Thoracic aorta (tissue), 2 donors: ENCODE measurements at places on chromosomes 12 and 14. TPM values are rescaled to one million over a fixed set of nuclear protein-coding genes. Genes with fewer than 3 reads are reported as not detected.

- no peak for DNase-seq
Observed at GRCh38 chr14:25757364-25757763, 707.4 kb upstream of the STXBP6 start.

- no peak for DNase-seq
Observed at GRCh38 chr12:50102646-50103309, 1.0 kb upstream of the GPD1 start.

- no peak for DNase-seq
Observed at GRCh38 chr12:2332236-2332635, 279.4 kb downstream of the CACNA1C start.

DNA sequence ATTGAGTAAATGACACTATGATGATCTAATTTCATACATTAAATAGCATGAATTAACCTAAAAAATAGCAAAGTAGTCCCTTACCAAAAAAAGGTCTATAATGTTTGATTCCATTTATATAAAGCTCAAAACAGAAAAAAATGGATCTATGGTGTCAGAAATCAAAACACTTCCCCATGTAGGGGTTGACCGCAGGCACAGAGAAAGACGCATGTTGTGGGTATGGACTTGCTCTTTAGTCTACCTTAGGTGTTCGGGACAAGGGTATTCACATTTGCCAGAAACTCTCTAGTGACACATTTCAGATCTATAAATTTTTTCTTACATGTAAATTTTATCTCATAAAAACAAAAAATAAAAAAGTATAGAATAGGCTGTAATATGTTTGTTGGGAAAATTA lies 1262.9 kb downstream of the TMEM121 start:
- DNase-seq = no peak

DNA sequence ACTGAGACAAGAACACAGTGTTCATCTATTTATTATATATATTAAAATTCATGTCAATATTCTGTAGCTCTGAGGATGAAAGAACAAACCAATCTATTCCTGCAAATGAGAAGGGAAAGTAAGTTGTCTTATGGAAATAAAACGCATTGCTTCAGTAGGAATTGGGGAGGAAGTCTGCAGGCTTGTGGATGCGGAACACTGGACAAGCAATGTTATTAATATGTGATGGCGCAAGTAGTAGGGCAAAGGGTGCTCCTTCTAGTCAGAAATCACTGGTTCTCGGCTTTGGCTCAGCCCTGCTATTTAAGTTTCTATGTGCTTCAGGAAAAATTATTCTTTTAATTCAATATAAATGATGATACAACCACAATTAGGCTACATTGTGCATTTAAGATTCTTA lies 28.8 kb upstream of the RAP1B start:
- no peak for DNase-seq

GRCh38 chr12:49041036-49041880 lies 19.3 kb downstream of the KMT2D start:
- DNase-seq = no peak

DNA sequence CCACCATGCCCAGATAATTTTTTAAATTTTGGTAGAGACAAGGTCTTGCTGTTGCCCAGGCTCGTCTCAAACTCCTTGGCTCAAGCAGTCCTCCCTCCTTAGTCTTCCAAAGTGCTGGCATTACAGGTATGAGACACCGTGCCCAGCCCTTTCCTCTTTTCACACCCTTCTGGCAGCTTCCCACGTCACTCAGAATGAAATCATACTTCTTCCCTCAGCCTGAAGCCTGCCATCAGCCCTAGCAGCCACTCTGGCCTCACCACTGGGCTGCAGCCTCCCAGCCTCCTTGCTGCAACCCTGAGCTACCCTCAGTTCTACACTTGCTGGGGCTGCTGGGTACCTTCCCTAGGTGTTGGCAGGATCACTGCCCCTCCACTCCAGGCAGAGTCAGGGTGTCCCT lies 18.2 kb downstream of the ANKRD9 start:
- DNase-seq = no peak

DNA sequence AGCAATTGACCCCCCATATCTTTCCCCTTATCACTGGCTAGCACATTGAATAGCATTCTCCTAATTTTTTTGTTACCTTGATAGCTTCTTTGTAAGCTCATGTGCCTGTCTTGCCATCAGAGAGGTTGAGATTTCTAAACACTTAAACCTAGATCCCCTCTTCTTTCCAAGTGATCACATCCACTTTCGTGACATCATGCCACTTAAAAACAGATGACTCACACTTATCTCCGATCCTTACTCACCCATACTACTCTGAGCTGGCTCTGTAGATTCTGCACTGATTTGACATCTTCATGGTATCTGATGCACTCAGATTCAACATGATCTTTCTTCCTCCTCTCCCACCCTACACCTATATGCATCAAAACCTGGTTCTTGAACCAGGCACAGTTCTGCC lies 10.5 kb downstream of the GPR137C start:
- no peak for DNase-seq

DNA sequence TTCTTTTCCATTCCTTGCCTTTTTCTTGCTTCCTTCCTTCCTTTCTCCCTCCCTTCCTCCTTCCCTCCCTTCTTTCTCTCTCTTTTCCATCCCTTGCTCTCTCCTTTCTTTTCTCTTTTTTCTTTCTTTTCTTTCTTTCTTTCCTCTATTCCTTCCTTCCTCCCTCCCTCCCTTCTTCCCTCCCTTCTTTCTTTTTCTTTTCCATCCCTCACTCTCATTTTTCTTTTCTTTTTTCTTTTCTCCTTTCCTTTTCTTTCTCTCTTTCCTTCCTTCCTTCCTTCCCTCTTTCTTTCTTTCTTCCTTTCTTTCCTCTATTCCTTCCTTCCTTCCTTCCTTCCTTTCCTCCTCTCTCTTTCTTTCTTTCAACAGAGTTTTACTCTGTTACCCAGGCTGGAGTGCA lies 35.1 kb upstream of the PPP4R3A start:
- no peak for DNase-seq

GRCh38 chr12:72031066-72031465 lies 92.4 kb downstream of the TPH2 start:
- no peak for DNase-seq

- DNase-seq = no peak
Observed at GRCh38 chr14:78709795-78710557, 539.8 kb downstream of the NRXN3 start.

DNA sequence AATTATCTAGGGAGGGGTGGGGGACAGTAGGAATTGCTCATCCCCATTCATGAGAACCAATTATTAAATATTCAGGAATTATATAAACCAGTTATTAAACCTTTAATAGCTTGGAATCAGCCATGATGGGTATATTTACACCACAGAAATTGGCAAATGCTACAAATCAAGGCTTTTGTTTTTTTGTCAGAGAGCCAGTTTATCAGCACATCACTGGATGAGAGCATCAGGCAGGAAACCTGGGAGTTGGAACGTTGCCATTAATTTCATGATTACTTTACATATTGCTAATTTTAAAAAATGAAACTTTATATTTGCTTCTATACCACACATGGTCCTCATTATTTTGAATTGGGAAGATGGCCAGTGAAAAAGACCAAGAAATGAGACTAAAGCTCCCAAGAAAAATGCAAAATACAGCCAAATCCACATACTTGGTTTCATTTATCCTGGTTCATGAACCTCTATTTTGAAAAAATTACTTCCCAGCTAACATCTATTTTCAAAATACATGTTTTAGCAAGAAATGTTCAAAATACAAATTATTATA lies 48.4 kb downstream of the ATL1 start:
- DNase-seq = no peak

DNA sequence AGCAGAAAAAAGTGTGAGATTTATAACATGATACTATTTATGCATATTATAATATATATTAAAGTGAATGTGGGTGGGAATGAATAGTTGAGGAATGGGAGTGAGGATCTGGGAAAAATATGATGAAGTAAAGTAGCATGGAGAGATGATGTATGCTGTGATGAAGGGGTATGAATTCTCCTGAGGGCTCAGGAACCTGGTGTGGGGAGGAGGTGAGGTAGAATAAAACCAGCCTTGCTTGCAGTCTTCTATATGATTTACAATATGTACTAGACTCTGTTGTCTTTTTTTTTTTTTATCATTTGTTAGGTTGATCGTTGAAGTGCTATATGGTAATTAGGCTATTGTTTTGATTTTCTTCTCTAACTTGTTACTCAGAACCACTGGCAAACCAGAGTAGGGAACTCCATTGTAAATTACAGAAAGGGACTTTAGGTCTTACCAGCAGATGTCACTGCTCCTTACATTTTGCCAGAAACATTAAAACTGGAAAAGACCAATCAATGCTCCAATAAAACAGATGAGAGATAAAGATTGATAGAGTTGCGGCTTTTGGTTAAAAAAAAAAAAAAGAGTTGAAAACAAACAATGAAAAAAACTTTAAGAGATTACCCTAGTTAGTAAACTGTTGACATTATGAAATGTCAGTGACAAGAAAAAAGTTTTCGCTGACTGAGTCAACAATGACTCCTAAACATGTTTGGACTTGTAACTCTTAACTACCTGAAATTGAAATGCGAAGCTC lies 39.9 kb downstream of the ATL1 start:
- no peak for DNase-seq

- no peak for DNase-seq
Observed at GRCh38 chr12:65529771-65530435, 251.4 kb downstream of the MSRB3 start.

- no peak for DNase-seq
Observed at GRCh38 chr12:70486588-70486987, 120.5 kb downstream of the KCNMB4 start.

Gene TAS2R42
- total RNA-seq = not detected

Gene RNF212B
- not detected for total RNA-seq

Gene PRPH
- total RNA-seq = not detected
